Naive thymus-derived CD4-positive, alpha-beta T cell (primary cell): ENCODE measurements at places on chromosomes 5 and 9. TPM values are rescaled to one million over a fixed set of nuclear protein-coding genes. Genes with fewer than 3 reads are reported as not detected.

The OR1J1 gene
- not detected for total RNA-seq

The EQTN gene
- total RNA-seq, result not detected

The SMIM27 gene
- 22.9 TPM for total RNA-seq

The ZNF454 gene
- 0.32 TPM for total RNA-seq

The ISCA1 gene
- 26.3 and 27.6 TPM in 2 replicates for total RNA-seq

- DNase-seq, result no peak
Measured at GRCh38 chr5:138732466-138732865, 20.8 kb upstream of the CTNNA1 start.

DNA sequence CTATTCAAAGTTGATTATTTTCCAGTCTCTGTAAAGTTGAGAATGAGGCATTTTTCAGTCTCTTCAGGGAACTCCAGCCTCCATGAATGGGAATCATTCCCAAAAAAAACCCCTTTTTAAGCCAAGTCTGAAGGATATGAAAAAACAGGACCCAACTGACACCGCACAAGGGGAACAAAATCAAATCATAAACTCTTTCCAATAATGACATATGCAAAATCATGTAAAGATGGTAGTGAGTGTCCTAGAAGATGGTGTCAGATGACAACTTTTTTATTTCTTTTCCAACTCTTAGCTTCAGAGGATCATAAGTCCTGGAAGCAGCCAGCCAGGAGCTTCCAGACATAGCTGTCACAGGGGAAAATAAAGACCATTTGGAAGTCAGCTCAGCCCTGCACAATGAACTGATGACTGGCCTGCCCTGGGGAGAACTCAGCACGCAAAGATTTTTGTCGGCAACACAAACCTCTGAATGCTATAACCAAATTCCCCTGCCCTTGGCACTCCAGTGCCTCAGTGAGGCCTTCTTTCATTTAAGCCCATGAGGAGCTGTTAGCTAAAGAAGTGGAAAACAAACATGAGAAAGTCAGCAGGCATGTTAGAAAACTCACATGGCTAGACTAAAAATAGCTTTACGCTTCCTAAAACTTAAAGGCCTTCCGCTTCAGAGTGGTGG lies 85.4 kb downstream of the SLC1A3 start:
- DNase-seq, result no peak
